ENCODE measurements at places on chromosomes 16 and 17.

DNA sequence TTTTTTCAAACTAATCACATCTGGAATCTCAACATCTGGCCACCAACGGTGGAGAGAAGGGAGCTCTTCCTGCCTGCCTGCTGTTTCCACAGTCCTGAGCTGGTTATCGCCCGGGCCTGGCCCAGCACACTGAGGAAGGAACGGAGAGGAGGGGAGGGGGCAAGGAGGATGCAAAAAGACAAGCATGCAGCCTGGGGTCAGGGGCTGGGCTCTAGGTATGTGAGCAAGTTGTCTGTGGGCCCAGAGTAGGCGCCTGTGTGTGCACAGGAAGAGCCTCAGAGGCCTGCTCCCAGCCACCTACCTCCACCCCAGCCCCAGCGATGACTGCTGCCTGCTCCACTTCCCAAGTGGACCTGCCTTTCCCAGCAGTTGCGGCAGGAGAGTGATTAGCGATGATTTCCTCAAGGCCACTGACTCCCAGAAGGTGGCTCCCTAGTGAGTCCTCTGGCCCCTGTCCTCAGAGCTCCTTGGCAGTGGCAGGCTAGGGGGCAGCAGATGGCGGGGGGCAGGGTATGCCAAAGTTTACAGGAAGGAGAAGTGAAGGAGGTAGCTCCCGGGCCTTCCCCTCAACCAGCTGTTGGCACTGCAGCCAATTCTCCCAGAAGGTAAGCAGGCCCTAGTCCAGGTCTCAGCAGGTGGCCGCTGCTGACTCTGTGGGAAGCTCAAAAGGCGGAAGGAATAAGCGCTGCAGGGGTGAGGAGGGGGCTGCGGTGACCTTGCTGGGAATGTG, 27.0 kb upstream of the RASD1 start:
- no peak for DNase-seq

DNA sequence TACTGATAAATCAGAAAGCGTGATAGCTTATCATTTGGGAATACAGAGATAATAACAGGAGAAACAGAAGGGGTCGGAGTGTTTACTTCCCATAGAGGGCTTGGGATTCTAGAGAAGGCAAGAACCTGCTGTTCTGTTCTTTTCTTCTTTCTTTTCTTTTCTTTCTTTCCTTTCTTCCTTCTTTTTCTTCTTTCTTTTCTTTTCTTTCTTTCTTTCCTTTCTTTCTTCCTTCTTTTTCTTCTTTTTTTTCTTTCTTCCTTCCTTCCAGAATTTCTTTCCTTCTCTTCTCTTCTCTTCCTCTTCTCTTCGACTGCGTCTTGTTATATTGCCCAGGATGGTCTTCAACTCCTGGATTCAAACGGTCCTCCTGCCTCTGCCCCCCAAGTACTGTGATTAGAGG, 18.3 kb downstream of the CNEP1R1 start:
- no peak for DNase-seq

DNA sequence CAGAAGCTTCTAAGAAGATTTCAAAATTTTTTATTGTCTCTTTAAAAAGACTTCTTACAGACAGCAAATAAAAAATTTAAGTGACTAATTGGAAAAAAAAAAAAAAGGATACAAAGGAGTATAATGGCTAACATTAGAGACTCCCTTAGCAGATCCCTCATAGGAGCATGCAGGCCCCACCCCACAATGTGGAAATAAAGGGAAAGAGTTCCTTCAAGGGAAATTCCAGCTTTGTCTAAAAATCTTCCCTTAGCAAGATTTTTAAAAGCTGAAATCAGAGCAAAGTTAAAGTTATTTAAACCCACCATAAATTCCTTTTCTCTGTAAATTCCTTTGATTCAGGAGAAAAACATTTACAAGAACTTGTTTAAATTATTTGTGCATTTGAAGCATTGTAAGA, 32.5 kb upstream of the NOS2 start:
- no peak for DNase-seq

GRCh38 chr17:20122254-20122879, 113.2 kb downstream of the SPECC1 start:
- no peak for DNase-seq

GRCh38 chr17:72591289-72592241, 470.7 kb downstream of the SOX9 start:
- DNase-seq, result no peak

DNA sequence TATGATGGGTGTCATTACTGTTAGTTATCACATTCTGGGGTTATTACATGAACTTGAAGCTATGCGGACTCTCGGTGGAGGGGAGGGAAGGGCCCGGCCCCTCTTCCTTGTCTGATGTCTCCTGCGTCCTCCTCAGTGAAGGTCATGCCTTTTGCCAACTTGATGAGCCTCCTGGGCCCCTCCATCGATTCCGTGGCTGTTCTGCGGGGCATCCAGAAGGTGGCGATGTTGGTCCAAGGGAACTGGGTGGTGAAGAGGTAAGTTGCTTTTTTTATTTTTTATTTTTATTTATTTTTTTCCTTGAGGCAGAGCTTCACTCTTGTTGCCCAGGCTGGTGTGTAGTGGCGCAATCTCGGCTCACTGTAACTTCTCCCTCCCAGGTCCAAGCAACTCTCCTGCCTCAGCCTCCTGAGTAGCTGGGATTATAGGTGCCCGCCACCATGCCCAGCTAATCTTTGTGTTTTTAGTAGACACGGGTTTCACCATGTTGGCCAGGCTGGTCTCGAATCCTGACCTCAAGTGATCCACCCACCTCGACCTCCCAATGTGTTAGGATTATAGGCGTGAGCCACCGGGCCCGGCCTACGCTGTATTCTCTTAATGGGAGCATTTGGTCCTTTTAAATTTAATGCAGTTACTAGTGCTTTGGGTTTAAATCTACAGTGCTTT, 21.6 kb downstream of the POLR3E start:
- no peak for DNase-seq

DNA sequence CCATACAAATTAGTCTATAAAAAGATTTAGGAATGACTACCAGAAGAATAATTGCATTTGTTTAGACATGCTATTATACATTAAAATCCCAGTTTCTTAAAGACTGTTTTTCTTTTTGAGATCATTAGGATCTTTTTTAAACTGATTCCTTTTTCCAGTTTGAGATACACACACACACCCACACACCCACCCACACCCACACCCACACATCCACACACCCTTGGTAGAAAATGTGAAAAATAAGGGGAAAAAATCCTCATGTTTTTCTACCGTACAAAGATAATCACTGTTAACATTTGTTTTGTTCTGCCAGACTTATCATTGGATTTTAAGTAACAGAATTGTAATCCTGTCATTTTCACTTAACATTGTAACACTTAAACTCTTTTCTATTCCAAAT, 27.1 kb upstream of the ABCC11 start:
- no peak for DNase-seq

- no peak for DNase-seq
Observed at GRCh38 chr16:17451843-17452242, 18.9 kb downstream of the XYLT1 start.

DNA sequence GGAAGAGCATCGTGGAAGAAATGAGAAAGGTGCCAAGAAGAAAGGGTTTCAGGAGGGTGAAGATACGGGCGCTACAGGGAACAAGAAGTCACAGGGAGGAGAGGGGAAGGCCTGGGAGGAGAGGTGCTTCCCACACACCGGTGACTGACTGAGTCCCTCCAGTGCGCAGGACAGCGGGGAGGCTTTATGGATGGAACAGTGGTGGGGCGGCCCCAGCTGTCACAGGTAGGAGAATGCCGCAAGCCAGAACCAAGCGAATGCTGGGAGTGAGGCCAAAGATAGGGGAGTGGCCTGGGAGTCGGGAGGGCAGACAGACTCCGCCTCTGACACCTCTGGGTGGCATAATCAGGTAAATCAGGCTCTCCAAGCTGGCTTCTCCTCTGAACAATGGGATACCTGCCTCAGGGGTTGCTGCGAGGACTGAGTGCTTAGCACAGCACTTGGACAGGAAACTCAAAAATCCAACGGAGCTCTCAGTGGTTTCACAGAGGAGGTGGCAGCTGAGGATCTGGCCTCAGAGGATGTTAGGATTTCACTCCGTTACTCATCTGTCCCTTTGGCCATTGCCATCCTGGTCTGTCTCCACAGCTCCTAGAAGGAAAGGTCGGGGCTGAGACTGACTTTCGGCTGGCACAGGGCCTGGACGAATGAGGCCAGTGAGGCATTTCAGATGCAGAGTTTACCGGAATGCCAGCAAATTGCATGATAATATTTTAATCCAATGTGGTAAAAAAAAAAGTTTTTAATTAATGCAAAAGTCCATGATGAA, 717 bp upstream of the CNP start:
- no peak for DNase-seq

DNA sequence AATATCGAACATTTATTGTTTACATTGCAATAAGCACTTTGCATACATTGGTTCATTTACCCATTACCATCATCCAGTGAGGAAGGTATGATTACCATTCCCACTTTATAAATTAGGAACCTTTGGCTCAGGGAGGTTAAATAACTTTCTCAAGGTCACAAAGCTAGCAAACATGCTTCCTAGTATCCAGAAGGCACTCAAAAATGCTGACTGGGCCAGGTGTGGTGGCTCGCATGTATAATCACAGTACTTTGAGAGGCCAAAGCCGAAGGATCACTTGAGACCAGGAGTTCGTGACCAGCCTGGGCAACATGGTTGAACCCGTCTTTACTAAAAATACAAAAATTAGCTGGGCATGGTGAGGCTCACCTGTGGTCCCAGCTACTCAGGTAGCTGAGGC, 259.6 kb downstream of the TMEM114 start:
- DNase-seq, result no peak

Measured in AG09319 (cell line).